ENCODE measurements at places on chromosomes 1 and 21.

GRCh38 chr1:1452882-1453281, 3.4 kb downstream of the ATAD3C start:
- DNase-seq, result no peak

- DNase-seq, result no peak
Observed at GRCh38 chr1:216055004-216055403, 368.2 kb downstream of the USH2A start.

DNA sequence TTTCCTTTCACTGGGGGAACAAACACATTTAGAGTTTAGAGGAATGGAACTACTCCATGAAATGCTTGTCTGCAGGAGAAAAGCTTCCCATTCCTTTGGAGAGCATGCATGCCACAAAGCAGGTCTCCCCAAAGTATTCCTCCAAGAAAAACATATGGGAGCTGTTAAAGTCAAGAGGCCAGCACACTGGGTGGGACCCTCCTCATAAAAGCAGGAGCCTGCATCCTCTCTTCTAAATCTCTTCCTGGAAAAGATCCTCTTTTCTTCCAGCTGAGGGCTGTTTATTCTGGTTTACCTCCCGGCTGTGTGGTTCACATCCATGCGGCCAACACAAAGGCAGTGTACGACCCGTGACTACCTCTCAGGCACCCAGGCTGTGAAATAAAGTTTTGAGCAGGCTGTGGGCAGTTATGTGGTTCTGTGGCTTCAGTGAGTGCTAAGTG, 103.4 kb downstream of the TENT5C start:
- no peak for DNase-seq

DNA sequence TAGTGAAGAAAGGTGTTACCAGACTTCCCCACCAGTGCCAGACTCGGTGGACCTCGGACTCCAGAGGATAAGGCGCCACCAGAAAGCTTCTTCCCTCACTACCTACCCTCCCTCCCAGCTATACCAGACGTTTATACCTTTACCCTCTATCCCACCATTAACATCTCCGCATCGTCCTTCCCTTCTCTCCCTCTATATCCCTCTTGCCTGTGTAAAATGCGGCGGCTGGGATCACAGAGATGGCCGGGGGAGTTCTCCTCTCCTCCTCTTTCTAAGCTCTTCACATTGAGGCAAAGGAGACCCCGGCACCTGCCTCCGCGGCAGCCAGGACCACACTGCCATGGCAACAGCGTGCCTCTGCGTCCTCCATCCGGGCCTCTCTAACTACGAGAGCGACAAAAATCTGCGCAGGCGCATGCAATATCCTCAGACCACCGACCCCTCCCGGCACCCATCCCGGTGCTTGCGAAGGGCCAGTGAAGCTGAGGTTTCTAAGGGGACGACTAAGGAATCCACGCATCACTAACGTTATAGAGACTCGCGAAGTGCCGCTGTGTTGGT, at the start of gene CCDC181:
Gene CCDC181 (minus strand): TSS at position 394 of the 561 bp plus-strand sequence. CDS start 2,547 bp downstream, outside the sequence.
- no peak for DNase-seq
